ENCODE measurements at places on chromosomes 11 and 22.

DNA sequence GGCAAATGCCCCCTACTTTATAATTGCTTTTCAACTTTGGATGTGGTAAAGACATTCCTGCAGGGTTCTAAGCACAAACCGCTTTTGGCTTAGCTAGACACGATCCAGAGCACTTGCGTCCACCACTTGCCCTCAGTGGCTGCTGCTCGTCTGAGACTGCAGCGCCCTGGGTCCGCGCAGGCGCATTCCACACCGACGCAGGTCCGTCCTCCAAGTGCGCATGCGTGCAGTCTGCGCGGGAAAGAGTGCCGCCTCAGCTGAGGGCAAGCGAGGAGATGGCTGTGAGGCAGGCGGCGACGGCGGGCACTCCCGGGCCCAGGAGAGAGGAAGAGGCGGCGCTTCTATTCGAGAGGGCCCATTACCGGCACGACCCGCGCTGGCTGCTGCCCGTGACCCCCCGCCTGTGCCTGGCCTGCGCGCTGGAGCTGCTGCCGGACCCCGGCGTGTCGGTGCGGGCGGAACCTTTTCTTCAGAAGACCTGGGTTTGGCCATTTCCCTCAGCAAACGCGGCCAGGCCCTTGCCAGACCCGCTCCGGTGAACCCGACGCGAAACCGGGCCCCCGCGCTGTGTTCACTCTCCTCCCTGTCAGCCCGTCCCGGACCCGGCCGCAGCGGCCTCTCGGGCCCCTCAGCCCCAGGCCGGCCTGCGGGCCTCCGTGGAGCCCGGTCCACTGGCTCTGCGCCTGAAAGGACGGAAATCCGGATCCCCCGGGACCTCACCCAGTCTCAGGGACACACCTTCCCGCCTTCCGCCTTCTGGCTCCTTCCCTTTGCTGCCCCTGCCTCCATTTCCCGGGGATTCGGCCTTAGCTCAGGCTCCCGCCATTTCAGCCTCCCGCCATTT lies at the start of gene MEI1:
Gene MEI1 (plus strand): TSS at position 240 of the 844 bp plus-strand sequence. CDS start 36 bp downstream, at position 276.
- DNase-seq: peak; percentile 88

GRCh38 chr22:25970374-25970911 lies 198.8 kb upstream of the SEZ6L start:
- no peak for DNase-seq

DNA sequence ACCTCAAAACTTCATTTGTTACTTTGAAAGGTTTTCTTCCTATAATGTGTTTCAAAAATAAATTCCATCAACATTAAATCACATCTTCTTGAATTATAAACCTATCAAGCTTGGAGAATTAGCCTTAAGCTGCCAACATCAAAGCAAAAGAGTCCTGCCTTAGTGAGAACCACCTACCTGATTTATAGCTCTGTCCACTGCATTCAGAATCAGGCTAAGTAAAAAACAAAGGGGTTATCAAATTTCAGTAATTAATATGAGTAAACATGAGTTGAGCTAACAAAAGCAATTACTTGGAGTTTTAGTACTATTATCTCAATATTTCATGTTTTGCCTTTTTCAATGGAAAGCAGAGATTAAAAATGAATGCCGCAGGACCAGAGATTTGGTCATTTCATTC lies 73.9 kb downstream of the CADM1 start:
- no peak for DNase-seq

DNA sequence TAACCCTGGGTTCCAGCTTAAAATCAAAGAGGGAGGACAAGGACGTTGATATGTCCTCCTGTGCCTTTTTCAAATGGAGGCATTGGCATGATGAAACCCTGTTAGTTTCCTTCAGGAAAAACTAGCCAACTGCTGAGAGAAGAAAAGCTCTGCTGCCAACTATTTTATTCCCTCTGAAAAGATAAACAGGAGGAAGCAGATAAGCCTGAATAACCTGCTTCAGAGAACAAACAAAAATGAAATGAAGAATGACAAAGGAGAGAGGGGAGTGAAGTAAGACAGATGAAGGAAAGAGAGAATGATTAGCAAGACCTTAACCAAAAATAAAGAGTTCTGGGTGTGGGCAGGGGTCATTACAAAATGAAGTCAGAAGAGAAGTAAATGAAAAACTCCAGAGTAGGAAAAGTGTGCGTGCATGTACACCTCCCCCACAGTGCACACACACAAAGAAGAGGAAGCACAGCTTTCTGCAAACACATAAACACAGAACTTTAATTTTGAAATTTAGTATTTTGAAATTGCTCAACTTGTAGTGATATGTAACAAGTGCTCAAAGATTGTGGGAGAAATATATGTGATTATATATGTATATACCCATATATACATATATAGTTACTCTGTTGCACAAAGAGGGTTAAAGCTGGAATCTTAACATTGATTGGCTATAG lies 332.2 kb downstream of the LUZP2 start:
- DNase-seq: no peak

GRCh38 chr11:59753650-59754493 lies 1.3 kb upstream of the STX3 start:
- peak; percentile 68 for DNase-seq

DNA sequence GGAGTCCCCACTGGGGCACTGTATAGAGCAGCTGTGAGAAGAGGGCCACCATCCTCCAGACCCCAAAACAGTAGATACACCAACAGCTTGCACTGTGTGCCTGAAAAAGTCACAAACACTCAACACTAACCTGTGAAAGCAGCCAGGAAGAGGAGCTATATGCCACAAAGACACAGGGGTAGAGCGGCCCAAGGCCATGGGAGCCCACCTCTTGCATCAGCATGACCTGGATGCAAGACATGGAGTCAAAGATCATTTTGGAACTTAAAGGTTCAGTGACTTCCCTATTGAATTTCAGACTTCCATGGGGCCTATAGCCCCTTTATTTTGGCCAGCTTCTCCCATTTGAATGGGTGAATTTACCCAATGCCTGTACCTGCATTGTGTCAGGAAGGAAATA lies 29.7 kb upstream of the CYB5R3 start:
- no peak for DNase-seq

DNA sequence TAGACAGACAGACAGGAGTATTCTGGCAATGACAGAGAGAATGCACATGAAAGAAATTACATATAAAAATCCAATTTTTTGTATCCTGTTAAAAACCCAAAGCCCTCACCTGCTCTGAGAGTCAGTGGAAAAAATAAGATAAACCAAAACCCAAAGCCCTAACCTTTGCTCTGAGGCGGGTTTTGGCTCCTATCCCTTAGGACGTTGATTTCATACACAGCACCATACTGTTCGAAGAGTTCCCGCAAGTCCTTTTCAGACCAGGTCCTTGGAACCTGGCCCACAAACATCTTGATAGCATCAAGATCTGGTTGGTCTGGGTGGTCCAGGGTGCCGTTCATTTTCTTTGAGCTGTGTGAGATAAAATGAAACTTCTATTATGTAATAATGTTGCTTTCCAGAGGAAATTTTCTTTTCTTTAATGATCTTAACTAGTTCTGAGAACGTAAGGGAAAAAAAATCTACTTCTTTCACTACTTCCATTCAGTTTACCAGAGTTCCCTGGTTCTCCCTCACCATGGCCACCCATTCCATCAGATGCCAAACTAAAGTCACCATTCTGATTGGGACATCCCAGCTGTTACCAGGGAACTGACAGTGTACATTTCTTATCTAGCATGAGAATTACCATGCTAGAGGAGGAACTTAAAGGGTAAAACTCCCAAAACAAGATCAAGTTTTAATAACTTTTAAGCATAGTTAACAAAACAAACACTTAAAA lies 39.9 kb upstream of the RAPSN start:
- DNase-seq: no peak

DNA sequence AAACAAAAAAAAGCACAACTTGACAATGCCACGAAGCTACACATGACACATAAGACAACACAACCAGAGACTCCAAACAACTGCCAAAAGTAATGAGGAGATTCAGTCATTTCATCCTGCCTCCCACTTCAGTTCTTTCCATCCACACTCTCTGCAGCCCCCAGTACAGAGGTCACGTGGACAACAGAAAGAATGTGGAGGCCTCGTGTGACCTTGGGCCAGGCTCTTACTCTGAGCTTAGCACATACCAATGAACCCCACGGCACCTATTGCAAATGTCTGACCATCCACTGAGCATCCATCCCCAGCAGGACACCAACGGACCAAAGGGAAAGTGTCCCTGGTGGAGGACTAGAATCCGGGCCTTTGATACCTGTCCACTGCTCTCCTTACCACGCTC lies 12.5 kb downstream of the CBX7 start:
- DNase-seq: no peak

DNA sequence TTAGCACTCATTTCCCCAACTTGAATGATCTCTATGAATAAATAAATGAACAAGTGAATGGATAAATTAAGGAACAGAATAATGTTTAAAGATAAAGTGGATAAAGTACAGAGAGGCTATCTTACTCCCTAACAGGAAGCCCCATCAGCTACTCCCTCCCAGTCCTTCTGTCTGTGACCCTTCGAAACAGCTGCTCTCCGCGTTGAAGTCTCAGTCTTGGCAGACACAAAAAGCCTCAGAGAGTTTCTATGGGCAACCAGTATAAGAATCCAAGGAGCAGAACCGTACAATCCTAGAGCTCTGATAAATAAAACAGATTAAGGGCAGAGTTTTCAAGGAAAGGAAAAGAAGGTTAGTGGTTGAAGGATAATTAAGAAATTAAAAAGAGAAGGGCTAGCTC lies 35.0 kb downstream of the GUCY1A2 start:
- DNase-seq: no peak

- no peak for DNase-seq
Observed at GRCh38 chr11:46114961-46115360, 6.3 kb downstream of the PHF21A start.

GRCh38 chr22:50202130-50202666 lies 1.4 kb downstream of the SELENOO start:
- DNase-seq: no peak

GRCh38 chr11:116649268-116649667 lies 123.5 kb downstream of the BUD13 start:
- DNase-seq: no peak

DNA sequence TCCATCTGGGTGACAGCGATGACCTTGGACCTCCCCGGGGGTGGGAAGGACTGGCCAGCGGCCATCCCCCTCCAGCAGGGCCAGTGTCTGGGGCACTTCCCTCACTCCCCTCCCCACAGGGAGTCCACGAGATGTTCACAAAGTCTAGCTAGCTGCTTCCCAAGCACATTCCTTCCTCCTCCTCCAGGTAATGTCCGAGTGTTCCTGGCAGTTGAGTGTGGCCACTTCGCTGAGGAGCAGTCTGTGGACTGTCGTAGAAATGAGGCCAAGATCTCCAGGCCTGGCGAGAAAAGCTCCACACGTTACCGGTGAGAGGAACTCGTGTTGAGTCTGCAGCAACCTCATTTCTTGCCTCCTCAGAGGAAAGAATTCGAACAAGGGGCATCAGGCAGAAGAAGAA lies 425.5 kb downstream of the BRD1 start:
- DNase-seq: no peak

GRCh38 chr22:41094041-41094593 lies 1.7 kb downstream of the EP300 start:
- no peak for DNase-seq

- DNase-seq: no peak
Observed at GRCh38 chr11:132228746-132229325, 858.4 kb downstream of the NTM start.

DNA sequence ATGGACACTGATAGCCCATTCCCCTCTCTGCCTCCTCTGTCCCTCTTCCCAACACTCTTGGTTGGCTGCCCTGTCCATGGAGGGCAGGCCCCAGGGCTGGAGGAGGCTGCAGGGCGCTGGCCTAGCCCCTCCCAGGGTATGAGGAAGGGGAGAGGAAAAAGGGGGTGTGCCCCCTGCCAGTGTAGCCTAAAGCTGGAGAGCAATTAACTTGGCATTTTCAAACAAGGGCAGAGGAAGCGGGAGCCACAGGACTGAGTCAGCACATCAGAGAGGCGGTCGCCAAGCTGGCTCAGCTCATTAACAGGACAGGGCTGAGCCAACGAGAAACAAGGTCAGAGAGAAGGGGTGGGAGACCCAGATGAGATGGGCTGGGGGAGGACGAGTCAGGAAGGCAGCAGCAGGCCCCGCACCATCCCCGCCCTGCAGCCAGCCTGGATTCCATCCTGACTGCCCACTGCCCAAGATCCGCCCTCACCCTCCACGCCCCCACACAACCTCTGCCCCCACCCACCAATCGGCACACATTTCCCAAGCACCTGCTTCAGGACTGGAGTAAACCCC lies 76.3 kb downstream of the BUD13 start:
- DNase-seq: no peak

DNA sequence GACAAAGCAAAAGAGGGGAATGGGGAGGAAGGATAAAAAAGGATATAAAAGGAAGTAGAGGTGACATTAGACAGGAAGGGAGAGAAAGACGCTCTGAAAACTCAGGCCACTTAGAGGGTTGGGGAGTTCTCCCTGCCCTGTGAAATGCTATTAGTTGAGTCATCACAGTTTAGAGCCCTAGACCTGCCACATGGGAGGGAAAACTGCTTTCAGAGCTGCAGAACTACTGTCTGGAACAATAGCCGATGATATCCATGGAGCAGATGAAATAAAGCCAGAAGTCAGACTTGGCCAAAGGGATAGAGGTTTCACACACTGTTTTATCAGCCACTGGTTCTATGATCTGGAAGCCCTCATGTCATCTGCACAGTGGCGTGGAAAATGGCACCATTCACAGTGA lies 157.9 kb downstream of the NCAM1 start:
- no peak for DNase-seq

DNA sequence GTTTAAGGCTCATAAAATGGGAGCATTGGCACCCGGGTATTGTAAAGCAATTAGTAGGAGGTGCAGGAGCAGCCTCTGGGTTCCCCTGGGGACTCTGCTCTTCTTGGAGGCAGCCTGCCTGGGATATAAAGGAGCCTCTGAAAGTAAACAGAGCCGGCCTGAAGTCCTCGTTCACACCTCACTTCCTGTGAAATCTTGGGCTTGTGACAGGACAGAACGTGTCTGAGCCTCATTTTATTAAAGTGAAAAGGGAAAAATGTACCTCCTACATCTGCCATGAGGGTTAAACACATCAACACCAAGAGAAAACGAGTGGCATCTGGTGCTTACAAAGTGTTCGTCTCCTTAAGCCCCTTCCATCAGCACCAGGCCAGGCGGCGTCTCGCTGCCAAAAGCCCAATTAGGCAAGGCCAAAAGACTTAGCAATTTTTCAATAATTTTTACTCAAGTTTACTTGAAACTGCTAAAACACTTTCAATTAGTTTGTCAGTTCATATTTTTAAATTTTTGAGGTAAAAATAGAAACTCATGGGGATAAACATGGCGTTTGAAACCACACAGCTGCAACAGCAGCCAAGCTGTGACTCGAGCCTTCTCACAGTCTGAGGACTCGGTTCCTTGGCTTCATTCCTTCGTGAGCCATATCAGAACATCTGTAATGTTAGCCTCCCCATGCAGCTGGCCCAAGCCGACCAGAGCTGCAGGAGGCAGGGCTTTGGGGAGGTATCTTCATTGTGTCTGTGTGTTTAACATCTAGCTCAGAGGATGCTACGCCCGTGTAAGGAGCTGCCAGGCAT lies 33.6 kb downstream of the MAP6 start:
- no peak for DNase-seq

GRCh38 chr11:65719871-65720210 lies 757 bp downstream of the RNASEH2C start:
- DNase-seq: no peak

- DNase-seq: peak; percentile 24
Observed at GRCh38 chr11:11842421-11843008, 743 bp downstream of the USP47 start.

All from activated T-helper 1 cell treated with Interleukin-2 at 50 U/mL for 16 hours (primary cell).